Right forelimb (tissue), 1 donor: ENCODE measurements at places on chromosomes 16 and 17.

DNA sequence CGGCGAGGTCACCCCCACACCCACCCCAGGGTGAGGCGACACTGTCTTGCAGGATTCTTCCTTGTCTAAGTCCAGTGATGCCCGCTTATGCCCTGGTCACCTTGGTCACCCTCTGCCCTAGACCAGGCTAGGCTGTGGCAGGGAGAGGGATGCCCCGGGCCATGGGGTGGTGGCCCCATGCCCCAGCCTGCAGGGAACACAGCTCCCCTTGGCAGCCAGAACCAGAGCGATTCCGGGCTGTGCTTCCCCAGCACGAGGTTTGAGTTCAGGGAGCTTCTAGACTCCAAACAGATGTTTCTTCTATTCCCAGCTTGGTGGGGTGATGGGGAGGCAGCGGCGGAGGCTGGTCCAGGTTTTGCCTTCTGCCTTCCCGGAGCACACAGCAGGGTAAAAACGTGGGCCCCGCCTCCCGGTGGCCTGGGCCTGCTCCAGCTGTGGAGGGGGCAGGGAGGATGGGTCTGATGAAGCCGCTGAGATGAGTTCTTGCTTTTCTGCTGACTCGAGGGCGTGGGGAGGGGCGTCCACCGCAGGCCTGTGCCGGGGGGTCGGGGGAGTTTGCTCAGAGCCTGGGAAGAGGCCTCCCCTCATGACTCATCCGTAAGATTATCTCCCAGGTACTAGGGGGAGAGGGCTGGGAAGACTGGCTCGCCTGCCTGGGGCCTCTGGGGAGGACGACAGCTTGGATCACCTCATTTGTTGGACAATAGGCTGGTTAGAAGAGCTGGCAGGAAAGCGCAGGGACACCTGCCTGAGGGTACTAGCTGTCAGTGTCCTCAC lies 15.4 kb downstream of the SMTNL2 start:
- DNase-seq: peak; percentile 82

DNA sequence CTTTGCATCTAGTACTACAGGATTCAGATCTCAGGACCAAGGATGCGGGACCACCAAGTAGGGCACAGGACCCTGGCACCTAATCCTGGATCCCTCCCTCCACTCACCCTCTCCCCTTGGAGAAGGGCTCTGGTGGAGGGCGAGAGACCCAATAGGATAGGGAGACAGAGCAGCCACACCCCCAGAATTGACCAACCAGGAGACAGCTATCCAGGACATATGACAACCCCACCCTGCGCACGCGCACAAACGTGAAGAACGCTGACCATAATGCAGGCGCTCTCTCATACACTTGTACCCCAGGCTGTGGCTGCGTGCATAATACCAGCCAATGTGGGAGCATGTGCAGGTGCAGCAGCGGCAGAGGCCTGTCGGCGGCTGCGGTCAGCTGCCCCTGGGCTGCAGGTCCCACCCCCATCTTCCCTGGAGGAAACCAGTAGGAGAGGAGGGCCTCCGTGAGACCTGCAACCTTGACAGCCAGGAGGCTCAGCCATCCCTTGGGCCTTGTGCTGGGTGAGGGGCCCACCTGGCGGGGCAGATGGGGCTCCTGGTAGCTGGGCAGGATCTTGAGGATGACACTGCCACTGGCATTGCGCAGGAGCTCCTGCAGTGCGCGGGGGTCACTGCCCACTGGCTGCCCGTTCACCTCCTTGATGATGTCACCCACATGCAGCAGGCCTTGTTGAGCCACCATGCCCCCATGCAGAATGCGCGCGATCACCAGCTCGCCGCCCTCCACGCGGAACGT lies 25.4 kb downstream of the MPP2 start:
- no peak for DNase-seq

DNA sequence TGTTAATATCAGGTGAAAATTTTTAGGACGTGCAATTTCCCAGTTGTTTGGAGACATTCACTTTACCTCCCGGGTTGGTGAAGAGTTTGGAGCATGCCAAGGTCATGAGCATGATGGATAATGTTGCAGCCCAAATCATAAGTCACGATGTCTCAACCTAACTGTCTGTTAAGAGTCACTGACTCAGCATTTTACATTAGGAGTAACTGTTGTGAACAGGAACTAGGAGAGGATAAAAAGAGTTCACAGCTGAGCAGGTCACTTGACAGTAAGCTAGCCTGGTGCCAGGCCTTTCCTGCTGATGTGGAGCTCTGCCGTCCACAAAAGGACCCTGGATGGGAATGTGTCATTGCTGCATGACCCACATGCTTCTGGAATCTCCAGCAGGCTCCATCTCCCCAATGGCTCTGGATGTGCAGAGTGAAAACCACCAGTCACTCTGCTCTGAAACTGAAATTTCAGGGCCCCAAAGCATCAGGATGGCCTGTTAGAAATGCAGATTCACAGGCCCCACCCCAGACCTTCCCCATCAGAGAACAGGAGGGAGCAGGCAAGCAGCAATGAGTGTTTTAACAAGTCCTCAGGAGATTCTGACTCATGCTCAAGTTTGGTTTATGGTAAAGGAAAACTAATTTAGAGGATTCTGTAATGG lies 371.6 kb upstream of the MAF start:
- DNase-seq: no peak

- DNase-seq: no peak
Measured at GRCh38 chr16:53224951-53225533, 170.3 kb downstream of the CHD9 start.

- DNase-seq: no peak
Measured at GRCh38 chr16:85777583-85778310, 21.6 kb downstream of the EMC8 start.

DNA sequence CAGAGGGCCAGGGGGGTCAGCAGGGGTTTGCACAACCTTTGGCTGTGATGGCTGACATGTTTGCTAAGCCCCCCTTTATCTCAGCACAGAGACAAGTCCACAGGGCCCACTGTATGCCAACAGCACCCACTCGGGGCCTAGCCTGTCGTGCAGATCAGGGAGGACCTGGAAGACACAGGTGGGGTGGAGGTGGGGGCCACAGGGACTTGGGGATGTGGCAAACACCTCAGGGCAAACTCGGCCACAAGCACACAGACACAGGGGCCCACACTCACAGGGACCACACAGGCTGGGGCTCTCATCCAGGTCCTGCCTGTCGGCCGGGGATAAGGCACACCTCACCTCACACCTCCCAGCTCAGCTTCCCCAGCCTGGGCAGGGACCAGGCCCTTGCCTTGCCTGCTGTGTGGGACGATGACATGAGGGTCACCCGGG lies 87.9 kb downstream of the C16orf78 start:
- DNase-seq: peak; percentile 36

- no peak for DNase-seq
Measured at GRCh38 chr16:57143149-57143921, 42.5 kb downstream of the PSME3IP1 start.

DNA sequence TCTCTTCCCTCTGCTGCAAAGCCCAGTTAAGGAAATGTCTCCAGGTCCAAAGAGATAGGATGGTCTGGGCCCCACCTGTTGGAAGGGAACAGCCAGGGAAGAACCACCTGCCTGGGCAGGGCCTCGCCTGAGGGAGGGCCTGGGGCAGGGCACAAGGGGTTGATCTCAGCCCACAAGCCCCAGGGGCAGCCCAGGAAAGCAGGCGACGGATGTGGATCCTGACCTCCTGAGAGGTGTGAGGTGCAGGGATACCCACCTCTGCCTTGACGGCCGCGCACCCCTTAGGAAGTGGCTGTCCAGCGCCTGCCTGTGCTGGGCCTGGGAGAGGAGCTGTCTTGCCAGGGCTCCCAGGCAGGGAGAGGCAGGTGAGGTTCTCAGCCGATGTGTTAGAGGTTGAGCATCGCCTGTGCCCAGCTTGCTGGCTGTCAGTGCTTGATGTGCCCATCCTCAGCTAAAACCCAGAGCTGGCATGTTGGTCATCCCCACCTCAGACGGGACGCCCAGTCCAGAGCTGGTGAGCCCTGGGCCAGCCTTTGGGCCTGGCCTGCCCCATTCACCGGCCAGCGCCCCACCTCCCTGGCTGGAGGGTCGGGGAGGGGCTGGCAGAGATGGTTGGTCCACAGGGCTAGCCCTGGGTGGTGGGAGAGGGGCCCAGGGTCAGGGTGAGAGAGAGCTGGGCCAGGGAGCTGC lies 434 bp downstream of the CEMP1 start:
- DNase-seq: no peak

- DNase-seq: no peak
Measured at GRCh38 chr17:35460354-35460851, 11.8 kb upstream of the SLFN13 start.

- DNase-seq: no peak
Measured at GRCh38 chr16:56999409-57000270, 10.3 kb downstream of the NLRC5 start.

GRCh38 chr17:17205368-17206123 lies 587 bp downstream of the PLD6 start:
- DNase-seq: peak; percentile 65

- no peak for DNase-seq
Measured at GRCh38 chr16:81554979-81555378, 110.4 kb downstream of the CMIP start.

- no peak for DNase-seq
Measured at GRCh38 chr16:54076006-54076504, 210.5 kb downstream of the IRX3 start.

- no peak for DNase-seq
Measured at GRCh38 chr16:81885976-81886586, 107.0 kb downstream of the PLCG2 start.

GRCh38 chr17:4369557-4370230 lies 3.2 kb upstream of the UBE2G1 start:
- DNase-seq: no peak

- no peak for DNase-seq
Measured at GRCh38 chr16:1049976-1050247, 22.6 kb upstream of the SSTR5 start.

GRCh38 chr16:18782697-18783429 lies 7.3 kb downstream of the RPS15A start:
- no peak for DNase-seq

DNA sequence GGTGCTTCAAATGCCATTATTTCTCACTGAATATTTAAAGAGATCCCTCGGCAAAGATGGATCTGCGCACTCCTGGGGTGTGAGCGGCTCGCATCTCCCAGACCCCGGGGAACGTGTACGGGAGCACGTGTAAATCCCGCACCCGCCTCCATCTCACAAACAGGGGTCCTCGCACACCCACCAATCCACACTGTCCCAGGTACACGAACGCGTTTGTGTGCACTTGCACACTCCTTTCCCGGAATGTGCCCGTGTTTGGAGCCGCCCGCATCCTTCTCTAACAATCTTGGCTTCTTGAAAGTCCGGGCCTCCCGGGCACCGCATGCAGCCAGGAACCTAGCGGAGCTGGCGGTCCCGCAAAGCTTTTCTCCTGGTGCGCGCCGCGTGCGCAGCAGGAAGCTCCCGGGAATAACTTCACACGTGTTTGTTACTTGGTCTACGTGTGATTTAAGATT lies 2.5 kb upstream of the SALL1 start:
- peak; percentile 61 for DNase-seq

DNA sequence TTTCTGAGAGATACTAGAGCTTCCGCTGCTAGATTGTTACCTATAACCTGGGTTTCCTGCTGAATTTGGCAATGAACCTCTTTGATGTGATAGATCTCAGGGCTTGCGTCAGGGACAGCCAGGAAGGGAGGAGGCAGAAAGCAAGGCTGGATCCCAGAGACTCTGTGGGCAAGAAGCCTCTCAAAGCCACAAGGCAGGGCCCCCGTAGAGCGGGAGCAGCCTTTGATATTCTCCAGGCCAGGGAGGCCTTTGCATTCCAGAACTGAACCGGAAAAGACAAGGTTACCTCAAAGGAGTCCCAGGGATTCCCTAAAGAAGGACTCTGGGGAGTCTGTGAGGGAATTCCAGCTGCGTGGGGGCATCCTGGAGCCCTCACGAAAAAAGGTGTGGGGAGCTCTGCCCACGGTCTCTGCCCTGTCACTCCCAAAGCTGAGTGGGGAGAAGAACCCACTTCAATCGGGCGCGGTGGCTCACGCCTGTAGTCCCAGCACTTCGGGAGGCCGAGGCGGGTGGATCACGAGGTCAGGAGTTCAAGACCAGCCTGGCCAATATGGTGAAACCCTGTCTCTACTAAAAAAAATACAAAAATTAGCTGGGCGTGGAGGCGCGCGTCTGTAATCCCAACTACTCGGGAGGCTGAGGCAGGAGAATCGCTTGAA lies 14.3 kb upstream of the SCIMP start:
- DNase-seq: no peak

DNA sequence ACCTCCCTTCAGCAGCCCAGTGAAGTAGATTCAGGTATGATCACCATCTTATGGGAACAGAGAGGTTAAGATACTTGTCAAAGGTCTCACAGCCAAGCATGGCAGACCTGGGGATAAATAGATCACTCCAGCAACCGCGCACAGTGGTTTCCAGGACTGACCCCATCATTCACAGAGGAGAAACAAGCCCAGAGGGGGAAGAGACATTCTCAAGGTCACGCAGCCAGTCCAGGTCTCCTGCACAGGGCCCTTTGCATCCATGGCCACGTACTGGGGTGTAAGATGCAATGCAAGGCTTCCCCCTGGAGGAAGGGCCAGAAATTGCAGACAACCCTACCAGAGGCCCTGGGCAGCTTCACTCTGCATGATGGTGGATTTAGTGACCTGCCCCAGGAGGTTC lies 19.9 kb downstream of the TLE7 start:
- DNase-seq: no peak

- DNase-seq: peak; percentile 15
Measured at GRCh38 chr16:87431926-87432325, 39.8 kb downstream of the MAP1LC3B start.

DNA sequence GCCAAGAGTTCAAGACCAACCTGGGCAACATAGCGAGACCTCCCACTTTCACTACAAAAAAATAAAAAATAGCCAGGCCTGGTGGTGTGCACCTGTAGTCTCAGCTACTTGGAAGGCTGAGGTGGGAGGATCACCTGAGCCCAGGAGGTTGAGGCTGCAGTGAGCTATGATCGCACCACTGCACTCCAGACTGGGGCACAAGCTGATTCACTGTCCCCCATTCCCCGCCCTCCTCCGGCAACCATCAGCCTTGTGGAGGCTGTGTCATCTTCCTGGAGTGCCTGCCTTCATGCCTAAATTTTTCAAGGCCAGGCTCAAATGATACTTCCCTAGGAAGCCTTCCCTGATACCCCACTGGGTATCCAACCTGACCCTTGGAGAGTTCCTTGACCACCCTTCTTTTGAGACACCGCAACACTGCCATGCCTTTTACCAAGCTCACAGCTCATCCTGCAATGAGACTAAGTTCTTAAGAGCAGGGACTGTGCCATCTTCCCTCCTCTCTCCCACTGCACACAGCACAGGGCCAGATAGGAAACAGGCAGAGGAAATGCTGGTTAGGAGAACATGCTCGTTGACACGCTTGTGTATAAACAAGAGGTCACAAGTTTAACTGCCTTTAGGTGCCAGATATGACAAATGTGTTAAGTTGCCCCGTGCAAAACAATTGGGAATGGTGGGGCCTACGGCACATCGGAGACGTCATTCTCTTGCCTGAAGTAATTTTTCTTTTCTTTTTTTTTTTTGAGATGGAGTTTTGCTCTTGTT lies 3.9 kb upstream of the SRCAP start:
- no peak for DNase-seq

GRCh38 chr17:49969134-49969759 lies at the start of gene DLX4:
DLX4 (plus strand) TSS chr17:49969190; CDS start chr17:49969469, 279 bp downstream.
- DNase-seq: no peak
